Aortic smooth muscle cell (primary cell): ENCODE measurements at places on chromosomes 16 and 17. TPM values are rescaled to one million over a fixed set of nuclear protein-coding genes. Genes with fewer than 3 reads are reported as not detected.

Gene TMEM204
- total RNA-seq: 60.6 and 93.8 TPM in 2 replicates

Gene HS3ST4
- not detected in 2 replicates for total RNA-seq

Gene PMP22
- total RNA-seq: 52.1 and 53.6 TPM in 2 replicates

Gene CA5A
- not detected in 2 replicates for total RNA-seq

Gene HAS3
- total RNA-seq: 0.37 and 0.66 TPM in 2 replicates

Gene TEKT5
- total RNA-seq: 0.12 TPM in 1 of 2 replicates, not detected in the other

Gene CCL13
- total RNA-seq: not detected in 2 replicates

Gene AANAT
- total RNA-seq: not detected in 2 replicates

Gene AGRP
- total RNA-seq: not detected in 2 replicates

Gene CD79B
- 2.1 and 2.9 TPM in 2 replicates for total RNA-seq

Gene SLC5A11
- total RNA-seq: not detected in 2 replicates

Gene NPIPA7
- total RNA-seq: 1.3 TPM in 2 replicates

Gene KLHL10
- total RNA-seq: 0.13 TPM in 1 of 2 replicates, not detected in the other
